Spinal cord (tissue), 10 donors: ENCODE measurements at places on chromosomes 6 and 20. TPM values are rescaled to one million over a fixed set of nuclear protein-coding genes. Genes with fewer than 3 reads are reported as not detected.

GRCh38 chr6:158620963-158621693, 23.4 kb downstream of the DYNLT1 start:
- DNase-seq, result no peak

Gene FKBP1C
- 0.44 TPM for total RNA-seq

Gene SCGN
- total RNA-seq, result 2.9 TPM

Gene TP53TG5
- 0.39 TPM for total RNA-seq

GRCh38 chr6:107816818-107817217, 7.3 kb downstream of the SCML4 start:
- no peak for DNase-seq

Gene VSX1
- 0.59 TPM for total RNA-seq

GRCh38 chr20:1697592-1697991, 40.0 kb upstream of the SIRPG start:
- DNase-seq, result no peak

Gene BFSP1
- 1.8 TPM for total RNA-seq

Gene TREM1
- 0.55 TPM for total RNA-seq

Gene CPXM1
- total RNA-seq, result 163 TPM

- peak; percentile 42 for DNase-seq
Measured at GRCh38 chr6:131427434-131428058, 145.5 kb upstream of the ARG1 start.

- no peak for DNase-seq
Measured at GRCh38 chr6:22892452-22892851, 323.1 kb downstream of the HDGFL1 start.

Gene RAET1E
- not detected for total RNA-seq

DNA sequence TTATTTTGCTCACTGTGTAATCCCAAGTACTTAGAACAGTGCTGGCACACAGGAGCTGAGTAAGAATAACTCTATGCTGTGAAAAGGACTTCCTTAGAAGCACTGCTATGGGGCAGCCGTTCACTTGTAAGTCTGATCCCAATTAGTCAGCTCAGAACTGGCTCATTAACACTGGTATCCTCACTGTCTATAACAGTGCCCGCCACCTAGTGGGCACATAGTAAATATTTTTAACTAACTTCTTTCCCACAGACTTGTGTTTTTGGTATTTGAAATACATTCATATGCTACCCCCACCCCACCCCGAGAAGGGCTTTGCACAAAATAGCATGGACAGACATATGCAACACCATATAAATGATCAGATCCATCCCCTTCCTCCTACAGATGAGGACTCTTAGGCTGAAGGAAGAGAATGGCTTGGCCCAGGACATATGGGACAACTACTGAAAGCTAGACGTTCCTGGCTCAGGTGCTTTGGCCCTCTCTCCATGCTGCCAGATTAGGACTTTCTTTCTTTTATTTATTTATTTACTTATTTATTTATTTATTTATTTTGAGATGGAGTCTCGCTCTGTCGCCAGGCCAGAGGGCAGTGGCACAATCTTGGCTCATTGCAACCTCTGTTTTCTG, 47.1 kb downstream of the DST start:
- DNase-seq, result peak; percentile 38

- DNase-seq, result no peak
Measured at GRCh38 chr6:22029171-22029570, 267.7 kb downstream of the PRL start.

- no peak for DNase-seq
Measured at GRCh38 chr20:7691647-7692269, 248.5 kb downstream of the HAO1 start.

Gene RIOK1
- total RNA-seq, result 36.6 TPM

Gene TRIM10
- 2.2 TPM for total RNA-seq

GRCh38 chr20:9460518-9460917, 53.9 kb upstream of the LAMP5 start:
- DNase-seq, result no peak

DNA sequence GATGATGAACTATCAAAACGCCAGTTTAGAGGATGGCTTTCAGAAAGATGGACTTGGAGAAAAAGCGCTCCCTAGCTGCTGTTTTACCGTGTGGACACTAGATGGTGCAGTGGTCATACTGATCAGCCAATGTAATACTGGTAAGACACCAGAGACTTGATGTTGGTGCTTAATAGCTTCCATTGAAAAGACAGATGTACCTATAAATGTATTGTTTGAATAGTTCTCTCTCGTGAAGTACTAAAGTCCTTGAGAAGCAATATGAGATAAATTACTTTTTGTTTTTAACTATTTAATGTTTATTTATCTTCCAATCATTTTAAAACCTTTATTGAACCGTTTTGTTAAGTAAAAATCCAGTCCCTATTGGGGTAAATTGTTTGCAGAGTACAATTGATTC, 63.9 kb upstream of the FUCA2 start:
- peak; percentile 69 for DNase-seq

GRCh38 chr20:2473516-2473915, 2.9 kb upstream of the SNRPB start:
- no peak for DNase-seq

GRCh38 chr6:158869826-158870648, 50.9 kb upstream of the EZR start:
- peak; percentile 36 for DNase-seq

DNA sequence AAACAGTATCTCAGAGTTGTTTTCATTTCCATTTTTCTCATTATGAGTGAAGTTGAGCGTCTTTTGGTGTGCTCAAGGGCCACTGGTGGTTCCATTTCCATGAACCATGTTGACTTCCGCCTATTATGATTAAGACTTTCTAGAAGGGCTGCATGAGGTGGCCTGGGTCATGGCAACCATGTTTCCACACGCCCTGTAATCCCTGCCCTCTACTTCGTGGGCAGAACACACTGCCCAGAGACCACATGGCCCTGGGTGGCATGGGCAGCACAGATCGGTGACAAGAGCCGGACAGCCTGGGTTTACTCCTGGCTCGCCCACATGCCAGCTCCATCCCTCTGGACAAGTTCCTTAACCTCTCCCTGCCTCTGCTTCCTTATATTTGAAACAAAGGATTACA, 14.8 kb downstream of the PRPH2 start:
- no peak for DNase-seq

Gene POLR3F
- 15.9 TPM for total RNA-seq

DNA sequence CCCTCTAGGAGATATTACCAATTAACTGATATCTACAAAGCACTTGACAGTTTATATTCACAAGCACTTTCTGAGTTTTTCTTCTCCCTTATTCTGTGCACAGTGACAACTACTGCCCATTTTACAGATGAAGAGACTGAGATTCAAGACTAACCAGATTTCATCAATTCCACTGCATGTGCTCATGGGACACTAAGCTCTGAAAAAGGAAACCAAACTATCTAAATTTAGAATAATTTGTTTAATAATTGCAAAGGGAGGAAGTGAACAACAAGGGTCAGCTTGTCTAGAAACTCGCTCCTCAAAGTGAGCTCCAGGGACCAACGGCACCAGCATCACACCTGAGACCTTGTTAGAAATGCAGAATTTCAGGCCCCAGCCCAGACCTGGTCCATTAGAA, 50.8 kb upstream of the MYLIP start:
- no peak for DNase-seq

GRCh38 chr6:33905071-33905609, 101.3 kb upstream of the MLN start:
- DNase-seq, result no peak

Gene CYP21A2
- 0.61 TPM for total RNA-seq

Gene SMOC2
- 96.0 TPM for total RNA-seq

DNA sequence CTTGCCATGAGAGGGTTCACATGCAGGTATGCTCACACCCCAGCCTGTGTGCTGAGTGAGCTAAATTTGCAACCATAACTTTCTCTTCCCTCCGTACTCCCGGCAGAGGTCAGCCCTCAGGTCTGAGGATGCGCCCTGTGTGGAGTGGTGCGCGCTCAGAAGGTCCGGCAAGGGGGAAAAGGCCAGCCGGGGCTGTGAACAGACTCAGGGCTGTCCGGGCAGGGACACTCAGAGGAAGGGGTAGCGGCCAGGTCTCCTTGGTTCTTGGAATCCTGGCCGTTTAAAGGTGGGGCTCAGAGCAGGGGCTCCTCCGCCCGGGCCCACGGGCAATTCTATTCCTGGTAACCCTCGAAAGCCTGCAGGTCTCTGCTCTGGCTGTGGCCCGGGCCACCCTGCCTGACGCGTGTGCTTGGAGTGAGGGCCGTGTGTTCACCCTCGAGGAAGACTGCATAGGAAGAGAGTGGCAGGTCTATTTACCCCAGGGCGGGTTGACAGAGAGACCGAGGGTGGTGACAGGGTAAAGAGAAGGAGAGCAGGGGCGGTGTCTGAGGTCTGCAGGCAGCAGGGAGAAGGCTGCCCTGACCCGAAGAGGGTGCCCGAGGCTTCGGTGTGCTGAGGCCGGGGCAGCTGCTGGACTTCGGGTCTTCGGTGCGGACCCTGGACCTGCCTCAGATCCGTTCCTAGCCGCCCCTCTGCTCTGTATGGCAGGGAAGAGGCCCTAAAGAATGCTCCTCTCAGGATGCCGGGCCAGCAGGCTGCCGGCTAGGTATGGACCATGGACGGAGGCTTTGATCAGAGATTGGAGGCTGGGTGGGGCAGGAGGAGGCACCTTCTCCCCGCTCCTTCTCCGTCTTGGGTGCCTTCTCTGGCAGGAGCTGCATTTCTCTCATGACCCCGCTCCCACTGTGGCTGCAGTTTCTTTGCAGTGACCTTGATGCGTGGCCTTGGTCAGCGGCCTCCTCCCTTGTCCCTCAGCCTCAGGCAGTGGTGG, 131.1 kb upstream of the ARMC2 start:
- no peak for DNase-seq

Gene ZSCAN12
- total RNA-seq, result 11.8 TPM
